ENCODE measurements at places on chromosomes 11 and 22.

- peaks cover 4% of the 10 kb centered on the region for H3K36me3 ChIP-seq
- peak overlapping the region; percentile 13 for H3K4me3 ChIP-seq
- H3K27ac ChIP-seq = no peak overlapping the region
- no peaks in the 10 kb centered on the region for H3K27me3 ChIP-seq
These were observed 12.7 kb upstream of the IL10RA start for GRCh38 chr11:117973503-117973860.

DNA sequence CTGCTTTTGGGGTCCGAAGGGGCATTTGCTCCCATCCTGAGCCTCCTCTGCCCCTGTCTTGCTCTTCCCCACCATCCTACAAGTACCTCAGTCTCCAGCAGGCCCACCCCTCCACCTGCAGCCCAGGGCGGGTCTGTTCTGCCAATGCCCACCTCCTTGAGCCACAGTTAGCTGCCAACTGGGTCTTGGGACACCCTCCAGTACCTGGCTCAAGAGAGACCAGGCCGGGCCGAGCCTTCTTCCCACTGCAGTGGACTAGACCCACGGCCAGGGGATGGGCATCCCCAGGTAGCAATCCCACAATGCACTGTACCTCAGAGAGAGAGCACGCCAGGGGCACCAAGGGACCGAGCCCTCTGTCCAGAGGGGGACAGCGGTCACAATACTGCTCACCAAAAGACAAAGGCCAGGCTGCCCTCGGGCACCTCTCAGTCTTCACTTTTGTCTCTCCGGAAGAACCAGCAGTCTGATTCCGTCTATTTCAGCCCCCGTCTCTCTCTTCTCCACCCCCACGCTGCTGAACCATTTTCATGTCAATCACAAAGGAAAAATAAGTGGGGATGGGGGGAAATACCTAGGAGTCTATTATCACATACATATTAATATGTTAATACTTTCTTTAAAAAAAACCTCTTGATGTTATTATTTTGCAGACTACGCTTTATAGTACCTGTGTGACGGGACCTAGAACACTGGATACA, 51.7 kb downstream of the SYT13 start:
- H3K4me1 ChIP-seq = no peaks in the 10 kb centered on the region
- H3K36me3 ChIP-seq = no peaks in the 10 kb centered on the region
- no peak for DNase-seq
- H3K27me3 ChIP-seq = peaks cover 7% of the 10 kb centered on the region

DNA sequence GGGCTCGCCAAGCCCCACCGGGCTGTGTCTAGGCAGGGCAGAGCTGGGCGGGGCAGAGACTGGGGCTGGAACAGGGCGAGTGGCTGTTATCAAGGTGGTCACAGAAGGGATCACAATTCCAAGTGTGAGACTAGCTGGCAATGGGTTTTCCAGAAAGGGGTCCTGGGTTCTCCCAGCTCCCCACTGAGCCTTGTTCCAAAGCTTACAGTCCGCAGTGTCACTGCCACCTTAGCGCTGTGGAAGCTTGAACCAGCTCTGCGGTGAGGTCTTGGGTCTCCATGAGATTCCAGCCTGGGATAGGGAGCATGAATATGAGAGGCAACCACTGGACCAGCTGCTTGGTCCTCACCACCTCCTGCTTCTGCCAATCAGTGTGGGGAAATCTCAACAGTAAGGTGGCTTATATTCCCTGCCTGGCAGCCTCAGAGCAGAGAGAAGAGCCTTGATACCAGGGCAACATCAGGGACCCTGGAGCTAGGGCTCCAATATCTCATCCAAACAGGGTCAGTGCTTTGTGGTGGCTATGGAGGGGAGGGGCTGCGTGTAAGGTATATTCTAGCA, 831 bp downstream of the CD44 start:
- peak overlapping the region; percentile 91 for H3K27ac ChIP-seq
- DNase-seq = no peak
- no peaks in the 10 kb centered on the region for H3K27me3 ChIP-seq

DNA sequence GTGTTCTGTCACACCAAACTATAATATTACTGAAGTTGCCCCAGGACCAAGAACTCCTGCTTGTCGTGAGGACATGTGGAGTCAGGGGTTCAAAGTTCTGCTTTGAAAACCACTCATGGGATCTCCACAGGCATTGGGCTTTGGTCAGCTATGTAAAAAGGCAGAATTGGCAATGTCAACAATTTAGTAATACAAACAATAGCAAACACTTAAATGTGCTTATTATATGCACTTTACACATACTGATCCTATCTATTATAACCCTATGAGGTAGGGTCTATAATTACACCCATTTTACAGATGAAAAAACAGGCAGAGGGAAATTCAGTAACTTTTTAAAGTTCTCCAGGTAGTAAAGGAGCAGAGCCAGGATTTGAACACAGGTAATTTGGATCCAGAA, 94.6 kb downstream of the CCDC83 start:
- DNase-seq = no peak
- no peaks in the 10 kb centered on the region for H3K27me3 ChIP-seq
- no peaks in the 10 kb centered on the region for H3K4me1 ChIP-seq
- no peak overlapping the region for H3K4me3 ChIP-seq
- H3K36me3 ChIP-seq = peaks cover 8% of the 10 kb centered on the region
- H3K27ac ChIP-seq = no peak overlapping the region

DNA sequence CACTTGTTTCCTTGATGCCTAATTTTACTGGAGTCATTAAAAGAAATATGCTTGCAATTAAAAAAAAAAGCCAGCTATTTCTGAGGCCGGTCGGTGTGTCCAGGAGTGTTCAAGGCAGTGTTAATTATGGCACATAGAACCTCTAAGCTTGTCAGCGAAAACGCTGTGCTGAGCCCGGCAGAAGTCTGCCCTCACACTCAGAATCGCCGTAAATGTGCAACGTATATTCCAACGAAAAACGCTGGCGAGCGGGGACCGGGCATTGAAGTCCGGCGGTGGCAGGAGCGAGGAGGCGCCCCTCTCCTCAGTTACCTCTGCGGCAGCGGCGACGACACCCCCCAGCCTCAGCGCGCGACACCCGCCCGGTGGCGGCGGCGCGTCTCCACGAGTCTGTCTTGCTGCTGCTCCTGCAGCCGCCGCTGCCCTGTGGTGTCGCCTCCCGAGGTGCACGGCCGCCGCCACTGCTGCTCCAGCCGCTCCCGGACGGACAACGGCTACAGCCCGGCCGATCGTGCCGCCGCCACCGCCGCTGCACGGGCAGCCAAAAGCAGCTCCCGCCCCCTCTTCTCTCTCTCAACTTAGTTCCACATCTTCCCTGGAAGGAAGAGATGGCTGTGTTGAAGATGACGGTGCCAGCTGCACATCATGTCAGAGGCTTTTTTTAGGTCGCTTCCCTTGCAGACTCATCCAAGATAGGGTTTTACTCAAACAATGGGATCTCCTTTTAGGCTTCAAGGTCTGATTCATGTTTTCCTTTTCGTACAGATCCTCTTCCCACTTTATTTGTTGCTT, 56.0 kb downstream of the JAM3 start:
- H3K36me3 ChIP-seq = no peaks in the 10 kb centered on the region
- H3K4me1 ChIP-seq = no peaks in the 10 kb centered on the region
- H3K27ac ChIP-seq = no peak overlapping the region
- DNase-seq = no peak
- H3K27me3 ChIP-seq = peaks cover 27% of the 10 kb centered on the region
- H3K4me3 ChIP-seq = no peak overlapping the region

- no peak overlapping the region for H3K4me3 ChIP-seq
- no peaks in the 10 kb centered on the region for H3K36me3 ChIP-seq
- H3K4me1 ChIP-seq = peaks cover 49% of the 10 kb centered on the region
- no peak for DNase-seq
These were observed 663 bp upstream of the LARGE2 start for GRCh38 chr11:45921561-45922424.

- H3K4me3 ChIP-seq = no peak overlapping the region
- DNase-seq = no peak
- H3K27me3 ChIP-seq = no peaks in the 10 kb centered on the region
- no peak overlapping the region for H3K27ac ChIP-seq
- H3K36me3 ChIP-seq = no peaks in the 10 kb centered on the region
These were observed 12.8 kb upstream of the PTPN5 start for GRCh38 chr11:18804199-18804999.

GRCh38 chr11:11848891-11849746, 7.3 kb downstream of the USP47 start:
- H3K27ac ChIP-seq = no peak overlapping the region
- H3K4me3 ChIP-seq = peak overlapping the region; percentile 33
- peak; percentile 51 for DNase-seq
- no peaks in the 10 kb centered on the region for H3K27me3 ChIP-seq
- H3K36me3 ChIP-seq = no peaks in the 10 kb centered on the region
- peaks cover 55% of the 10 kb centered on the region for H3K4me1 ChIP-seq

- H3K27ac ChIP-seq = no peak overlapping the region
- no peaks in the 10 kb centered on the region for H3K27me3 ChIP-seq
- no peak overlapping the region for H3K4me3 ChIP-seq
- H3K4me1 ChIP-seq = peaks cover 20% of the 10 kb centered on the region
- peak; percentile 28 for DNase-seq
These were observed 34.6 kb downstream of the SPECC1L start for GRCh38 chr22:24305260-24305692.

DNA sequence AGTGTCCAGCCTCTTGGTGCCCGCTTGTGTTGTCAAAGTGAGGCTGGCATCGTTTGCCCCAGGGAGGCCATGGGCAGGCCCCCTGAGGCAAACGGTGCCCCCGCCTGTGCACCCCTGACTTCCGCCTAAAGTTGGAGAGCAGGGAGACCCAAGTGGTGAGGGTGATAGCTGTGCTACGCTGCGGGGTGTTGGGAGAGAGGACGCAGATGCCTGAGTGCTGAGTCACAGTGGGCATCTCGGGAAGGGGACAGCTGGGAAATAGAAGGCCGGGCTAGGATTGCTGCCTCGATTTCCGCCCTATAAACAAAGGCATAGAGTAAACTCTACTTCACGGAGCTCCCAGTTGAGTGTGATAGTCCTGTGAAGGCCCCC, 5.8 kb downstream of the GRIK4 start:
- no peak overlapping the region for H3K27ac ChIP-seq
- H3K4me3 ChIP-seq = no peak overlapping the region
- no peaks in the 10 kb centered on the region for H3K27me3 ChIP-seq
- DNase-seq = no peak

DNA sequence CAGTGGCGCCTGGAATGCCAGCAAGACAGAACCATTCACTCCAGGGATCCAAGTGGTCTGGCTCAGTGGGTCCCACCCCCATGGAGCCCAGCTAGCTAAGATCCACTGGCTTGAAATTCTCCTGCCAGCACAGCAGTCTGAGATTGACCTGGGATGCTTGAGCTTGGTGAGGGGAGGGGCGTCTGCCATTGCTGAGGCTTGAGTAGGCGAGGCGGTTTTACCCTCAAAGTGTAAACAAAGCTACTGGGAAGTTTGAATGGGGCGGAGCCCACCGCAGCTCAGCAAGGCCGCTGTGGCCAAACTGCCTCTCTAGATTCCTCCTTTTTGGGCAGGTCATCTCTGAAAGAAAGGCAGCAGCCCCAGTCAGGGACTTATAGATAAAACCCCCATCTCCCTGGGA, 125.7 kb upstream of the DDI1 start:
- no peaks in the 10 kb centered on the region for H3K4me1 ChIP-seq
- no peak overlapping the region for H3K27ac ChIP-seq
- no peak for DNase-seq
- H3K4me3 ChIP-seq = no peak overlapping the region
- no peaks in the 10 kb centered on the region for H3K36me3 ChIP-seq

DNA sequence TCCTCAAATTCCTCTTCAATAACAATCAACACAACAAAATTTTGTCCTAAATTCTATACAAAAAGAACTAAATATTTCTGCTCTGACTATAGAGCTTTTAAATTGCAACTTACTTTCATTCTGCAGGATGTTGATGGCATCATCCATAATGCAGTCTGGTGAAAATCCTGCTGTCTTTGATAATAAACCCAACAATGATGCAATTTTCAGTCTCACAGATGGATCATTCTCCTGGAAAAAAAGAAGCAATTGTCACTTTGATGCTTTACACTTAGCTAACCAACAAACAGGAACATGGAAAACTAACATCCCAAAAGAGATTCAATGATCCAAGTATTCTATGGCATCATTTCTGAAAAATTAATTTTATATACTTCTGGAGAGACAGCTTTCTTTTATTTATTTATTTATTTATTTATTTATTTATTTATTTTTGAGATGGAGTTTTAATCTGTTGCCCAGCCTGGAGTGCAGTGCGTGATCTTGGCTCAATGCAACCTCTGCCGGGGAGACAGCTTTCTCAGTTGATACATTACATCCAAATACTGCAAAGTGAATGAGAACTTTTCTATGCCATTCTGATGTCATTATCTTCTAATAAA, 13.0 kb downstream of the INTS4 start:
- H3K36me3 ChIP-seq = peaks cover 61% of the 10 kb centered on the region
- DNase-seq = no peak
- no peaks in the 10 kb centered on the region for H3K27me3 ChIP-seq
- H3K27ac ChIP-seq = no peak overlapping the region
- H3K4me3 ChIP-seq = no peak overlapping the region

GRCh38 chr22:24434471-24435322, 7.3 kb downstream of the ADORA2A start:
- H3K4me1 ChIP-seq = peaks cover 88% of the 10 kb centered on the region
- peak; percentile 63 for DNase-seq
- H3K27me3 ChIP-seq = no peaks in the 10 kb centered on the region
- H3K36me3 ChIP-seq = peaks cover 40% of the 10 kb centered on the region

DNA sequence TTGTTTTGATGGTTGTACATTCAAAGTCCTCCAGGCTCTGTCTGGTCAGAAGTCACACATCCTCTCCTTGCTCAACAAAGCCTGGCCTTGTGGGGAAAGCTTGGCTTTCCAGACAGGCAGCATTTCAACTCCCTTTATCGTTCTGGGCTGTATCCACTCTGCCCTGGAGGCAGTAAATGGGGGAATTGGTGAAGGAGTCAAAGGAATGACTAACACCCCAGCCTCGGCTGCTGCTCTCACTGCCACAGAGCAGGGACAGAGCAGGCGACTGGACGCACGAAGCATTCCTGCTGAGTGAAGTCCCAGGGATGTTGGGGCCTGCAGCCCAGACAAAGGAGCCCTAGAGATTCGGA, 52.8 kb downstream of the WNT11 start:
- no peak overlapping the region for H3K4me3 ChIP-seq
- no peaks in the 10 kb centered on the region for H3K27me3 ChIP-seq
- peaks cover 11% of the 10 kb centered on the region for H3K4me1 ChIP-seq
- H3K27ac ChIP-seq = no peak overlapping the region
- DNase-seq = no peak

GRCh38 chr11:134519390-134519750, 107.3 kb upstream of the B3GAT1 start:
- no peak overlapping the region for H3K4me3 ChIP-seq
- H3K36me3 ChIP-seq = no peaks in the 10 kb centered on the region
- no peaks in the 10 kb centered on the region for H3K27me3 ChIP-seq

DNA sequence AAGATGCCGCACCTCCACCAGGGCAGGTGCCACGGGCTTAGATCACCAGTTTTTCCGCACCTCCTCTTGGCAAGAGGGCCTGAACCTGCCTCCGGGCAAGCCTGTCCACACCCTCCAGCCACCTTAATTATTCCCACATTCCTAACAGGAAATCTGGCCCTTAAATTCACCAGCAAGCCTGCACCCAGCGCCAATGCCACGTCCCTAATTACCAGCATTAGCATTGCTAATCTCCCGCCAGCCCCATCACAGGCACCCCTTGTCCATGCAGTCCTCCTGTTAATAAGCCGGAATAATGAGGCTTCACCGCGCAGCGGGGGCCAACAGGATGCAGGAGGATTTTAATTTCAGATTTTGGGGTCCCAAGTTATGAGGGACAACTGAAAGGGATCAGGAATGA, 69.7 kb downstream of the PHF21B start:
- no peak overlapping the region for H3K4me3 ChIP-seq
- H3K4me1 ChIP-seq = no peaks in the 10 kb centered on the region
- H3K27ac ChIP-seq = no peak overlapping the region
- DNase-seq = no peak
- H3K27me3 ChIP-seq = no peaks in the 10 kb centered on the region
- no peaks in the 10 kb centered on the region for H3K36me3 ChIP-seq
